ENCODE measurements at places on chromosomes 5 and 9. TPM values are rescaled to one million over a fixed set of nuclear protein-coding genes. Genes with fewer than 3 reads are reported as not detected.

DNA sequence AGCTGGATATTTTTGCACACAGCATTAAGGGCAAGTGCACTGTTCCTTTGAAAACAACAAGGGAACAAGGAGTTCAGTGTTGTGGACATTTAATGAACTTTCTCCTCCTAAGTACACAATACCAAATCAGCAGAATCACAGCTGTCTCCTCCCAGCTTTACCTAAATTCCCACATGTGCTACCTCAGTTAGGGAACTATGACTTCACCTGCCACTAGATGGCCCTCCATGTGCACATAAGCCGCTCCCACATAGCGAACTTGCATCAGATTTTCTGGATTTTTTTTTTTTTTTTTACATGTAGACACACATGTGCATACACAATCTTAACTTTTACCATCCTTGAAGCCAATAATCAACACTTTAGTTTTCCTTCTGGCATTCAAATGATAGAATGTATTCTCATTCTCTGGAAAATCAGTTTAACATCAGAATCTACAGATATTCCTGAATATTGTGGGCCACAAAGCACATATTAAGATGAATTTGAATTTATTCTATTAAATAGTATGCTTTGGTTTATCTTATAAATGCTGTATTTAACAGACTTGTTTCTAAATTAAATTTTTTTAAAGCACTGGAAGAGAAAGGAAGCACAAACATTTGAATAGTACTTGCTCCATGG is 123.6 kb downstream of the PALM2AKAP2 start:
- peak; percentile 55 for DNase-seq

- no peak for DNase-seq
These were observed 205.6 kb downstream of the GADD45G start for GRCh38 chr9:89810431-89810830.

GRCh38 chr9:81627481-81627880 is 61.9 kb downstream of the TLE1 start:
- no peak for DNase-seq

GRCh38 chr9:115469841-115470240 is 351.9 kb upstream of the TNC start:
- DNase-seq = no peak

The C5orf22 gene
- total RNA-seq = 17.0 TPM

DNA sequence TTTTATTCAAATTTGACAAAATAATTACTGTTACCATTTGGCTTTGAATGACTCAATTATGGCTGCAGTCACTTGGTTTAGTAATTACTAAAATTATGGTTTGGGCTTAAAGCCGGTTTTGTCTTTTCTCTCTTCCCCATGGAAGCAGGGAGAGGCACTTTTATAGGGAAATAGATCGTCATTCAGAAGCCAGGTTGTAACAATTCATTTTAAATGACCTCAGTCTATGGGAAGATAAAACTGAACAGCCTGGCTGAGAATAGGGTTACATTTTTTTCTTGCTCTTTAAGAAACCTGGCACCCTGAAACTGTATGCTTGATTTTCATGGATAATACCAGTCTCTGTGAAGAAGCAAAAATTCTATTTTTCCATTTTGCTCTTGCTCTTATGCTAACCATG is 169.8 kb downstream of the SMC2 start:
- no peak for DNase-seq

The KIF12 gene
- 0.09 TPM for total RNA-seq

Measured in left cardiac atrium (tissue), 4 donors.